ENCODE measurements at places on chromosomes 7 and 10.
A peak's percentile ranks its signal among the peaks of the same experiment; 100 is the strongest.

DNA sequence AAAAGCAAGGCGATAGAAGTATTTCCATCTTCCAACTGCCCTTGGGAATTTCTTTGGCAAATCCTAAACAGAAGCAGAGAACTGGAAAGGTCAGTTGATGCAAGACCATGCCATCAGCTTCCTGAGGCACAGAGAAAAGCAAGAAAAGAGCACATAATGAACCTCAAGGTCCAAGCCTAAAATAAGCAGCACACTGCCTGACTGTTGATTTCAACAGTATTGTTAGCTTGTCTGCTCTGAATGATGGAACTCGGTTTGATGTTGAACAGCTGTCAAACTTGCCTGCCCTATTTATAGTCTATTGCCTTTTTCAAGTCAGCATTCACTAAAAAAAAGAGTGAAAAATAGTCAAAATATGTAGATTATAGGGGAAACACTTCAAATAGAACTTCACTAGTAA, 1192.0 kb upstream of the PHF14 start:
- DNase-seq: no peak

- no peak for DNase-seq
Observed at GRCh38 chr7:32070406-32071360, at the start of gene PDE1C. Gene PDE1C, minus strand, starts transcription at chr7:32070407.

DNA sequence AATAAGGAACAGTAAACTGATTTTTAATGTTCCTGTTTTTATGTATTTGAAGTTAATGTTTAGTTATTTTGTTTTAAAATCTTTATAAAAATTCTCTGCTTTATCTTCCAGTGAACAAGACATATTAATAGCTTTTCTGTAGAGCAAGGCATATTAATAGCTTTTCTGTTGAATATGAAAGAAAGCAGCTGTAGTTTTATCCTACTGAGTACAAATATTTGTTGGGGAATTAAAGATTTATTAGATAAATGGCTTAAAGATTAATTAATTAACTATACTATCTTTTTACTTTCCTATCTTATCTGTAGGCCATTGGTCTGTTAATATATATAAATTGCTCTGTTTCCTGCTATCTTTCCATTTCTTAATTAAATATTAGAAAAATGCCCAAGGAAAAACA, 299.6 kb downstream of the ADK start:
- no peak for DNase-seq

GRCh38 chr7:11843113-11843765, 11.2 kb upstream of the THSD7A start:
- DNase-seq: no peak

DNA sequence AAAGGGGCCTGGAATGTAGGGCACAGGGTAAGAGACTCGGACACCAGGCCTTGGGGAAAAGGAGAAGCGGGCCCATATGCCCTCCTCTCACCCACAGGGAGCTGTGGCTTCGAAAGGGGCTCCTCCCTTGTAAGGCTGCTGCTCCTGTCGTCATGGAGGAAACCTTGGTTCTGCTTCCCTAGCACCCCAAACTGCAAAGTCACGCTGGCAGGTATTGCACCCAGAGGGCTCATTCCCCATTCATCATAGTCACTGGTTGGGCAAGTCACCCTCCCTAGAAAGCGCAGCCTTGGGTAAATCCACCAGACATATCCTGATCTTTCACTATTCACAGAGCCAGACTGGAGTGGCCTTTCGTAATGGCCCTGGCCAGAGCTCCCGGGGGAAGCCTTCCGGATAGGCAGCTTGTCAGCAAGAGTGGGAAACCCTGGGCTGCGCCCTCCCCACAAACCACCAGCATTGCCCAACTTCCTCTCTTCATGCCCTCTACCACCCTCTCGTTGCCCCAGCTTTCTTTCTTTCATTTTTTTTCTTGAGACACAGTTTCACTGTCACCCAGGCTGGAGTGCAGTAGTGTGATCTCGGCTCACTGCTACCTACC, 121.0 kb downstream of the HIP1 start:
- DNase-seq: peak; percentile 32

- no peak for DNase-seq
Observed at GRCh38 chr7:24864214-24864817, 107.1 kb upstream of the GSDME start.

GRCh38 chr10:117996709-117997108, 50.0 kb downstream of the RAB11FIP2 start:
- no peak for DNase-seq

GRCh38 chr10:132589015-132589414, 51.4 kb downstream of the INPP5A start:
- no peak for DNase-seq

GRCh38 chr10:69406302-69406811, 10.4 kb downstream of the TACR2 start:
- DNase-seq: no peak

- no peak for DNase-seq
Observed at GRCh38 chr10:132305654-132306342, 2.0 kb downstream of the STK32C start.

GRCh38 chr7:108316708-108317107, 139.5 kb downstream of the NRCAM start:
- DNase-seq: no peak
